ENCODE measurements at places on chromosomes 16 and 17. TPM values are rescaled to one million over a fixed set of nuclear protein-coding genes. Genes with fewer than 3 reads are reported as not detected.

The PLA2G10 gene
- not detected for total RNA-seq

The TNFSF13 gene
- total RNA-seq = 16.9 TPM

The PLCG2 gene
- total RNA-seq = 13.4 TPM

The PRSS27 gene
- total RNA-seq = 0.51 TPM

The NOXO1 gene
- total RNA-seq = not detected

The CES1 gene
- total RNA-seq = 12.1 TPM

The C17orf107 gene
- total RNA-seq = 4.2 TPM

GRCh38 chr16:89013111-89013510, 36.1 kb upstream of the CBFA2T3 start:
- no peak for DNase-seq

GRCh38 chr17:19005789-19006430, 1.3 kb upstream of the FAM83G start:
- no peak for DNase-seq

GRCh38 chr16:82713778-82714177, 87.0 kb downstream of the CDH13 start:
- no peak for DNase-seq

DNA sequence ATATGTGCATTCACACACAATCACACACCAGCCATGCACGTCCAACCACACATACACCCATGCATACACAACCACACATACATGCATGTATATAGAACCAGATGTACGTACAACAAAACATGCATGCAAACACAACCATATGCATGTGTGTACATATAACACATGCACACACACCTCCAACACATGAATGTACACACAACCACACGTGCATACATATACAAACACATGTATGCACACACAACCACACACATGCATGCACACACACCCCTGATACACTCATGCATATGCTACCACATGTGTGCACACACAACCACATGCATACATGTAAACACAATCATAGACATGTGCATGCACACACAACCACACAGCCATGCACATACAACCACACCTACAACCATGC, 52.0 kb upstream of the SDK2 start:
- DNase-seq = no peak

DNA sequence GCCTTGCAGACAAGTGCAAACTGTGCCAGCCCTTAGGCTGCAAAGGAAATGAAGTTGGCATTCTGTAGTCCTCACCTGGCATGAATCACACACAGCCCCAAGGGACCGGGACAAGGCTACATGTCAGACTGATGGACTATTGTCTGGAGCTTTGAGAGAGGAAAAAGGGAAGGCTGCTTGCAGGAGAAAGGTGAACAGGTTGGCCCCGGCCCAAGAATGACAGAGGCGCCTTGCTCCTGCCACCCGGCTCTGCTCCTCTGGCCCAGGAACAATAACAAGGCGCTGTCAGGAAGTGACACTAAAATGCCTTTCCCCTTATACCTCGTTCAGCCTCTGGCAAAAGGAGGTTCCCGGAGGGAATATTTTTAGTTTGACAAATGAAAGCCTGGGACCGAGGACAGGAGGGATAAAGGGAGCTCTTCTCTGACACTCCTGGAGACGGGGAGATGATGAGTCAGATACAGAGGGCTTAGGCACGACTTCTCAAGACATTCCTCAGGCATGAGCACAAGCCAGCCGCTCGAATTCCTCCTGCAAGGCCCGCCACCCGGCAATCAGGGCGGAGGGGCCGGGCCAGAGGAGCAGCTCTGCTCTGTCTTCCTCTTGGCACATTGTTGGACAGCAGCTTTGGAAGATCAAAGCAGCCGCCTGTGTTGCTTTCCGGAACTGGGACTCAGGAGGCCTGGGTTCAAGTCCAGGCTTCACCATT, 105.8 kb downstream of the NOG start:
- DNase-seq = peak; percentile 66

DNA sequence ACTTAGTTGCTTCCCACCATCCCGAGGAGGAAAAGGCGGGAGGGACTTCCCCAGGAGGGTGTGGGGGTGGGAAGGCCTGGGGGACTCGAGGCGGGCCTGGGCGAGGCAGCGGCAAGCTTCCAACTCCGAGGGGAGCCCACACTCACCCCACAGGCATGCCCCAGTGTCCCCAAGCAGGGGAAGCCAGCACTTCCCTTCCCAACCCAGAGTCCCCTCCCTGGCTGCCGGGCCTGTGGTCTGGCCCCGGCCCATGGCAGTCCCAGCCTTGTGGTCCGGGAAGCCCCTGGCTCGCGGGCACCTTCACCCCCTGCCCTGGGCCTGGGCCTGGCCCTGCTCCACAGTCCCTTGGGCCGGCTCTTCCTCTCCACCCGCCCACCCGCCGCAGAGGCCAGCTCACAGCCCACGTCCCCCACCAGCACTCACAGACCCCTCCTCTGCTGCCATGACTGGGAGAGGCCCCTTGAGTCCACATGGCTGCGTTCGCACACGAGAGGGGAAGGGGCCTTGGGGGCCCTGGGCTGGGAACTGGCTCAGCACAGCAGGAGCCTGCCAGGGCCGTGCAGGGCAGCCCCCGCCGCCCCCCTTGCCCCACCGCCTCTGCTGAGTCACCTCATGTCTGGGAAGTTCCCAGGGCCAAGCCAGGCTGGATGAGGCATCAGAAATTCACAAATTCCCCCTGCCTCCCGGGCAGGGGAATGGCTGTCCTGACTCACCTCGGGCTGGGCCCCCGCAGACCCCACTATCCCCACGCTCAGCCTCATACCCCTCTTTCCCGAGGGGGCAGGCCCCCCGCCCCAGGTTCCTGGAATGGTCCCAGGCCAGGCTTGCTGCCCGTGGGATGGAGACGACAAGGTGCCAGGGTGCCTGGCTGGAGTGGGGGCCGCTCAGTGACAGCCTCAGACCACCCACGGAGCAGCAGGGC, 27.8 kb downstream of the BAHCC1 start:
- DNase-seq = peak; percentile 93

- no peak for DNase-seq
Observed at GRCh38 chr16:86480444-86480843, 29.9 kb upstream of the FOXF1 start.

DNA sequence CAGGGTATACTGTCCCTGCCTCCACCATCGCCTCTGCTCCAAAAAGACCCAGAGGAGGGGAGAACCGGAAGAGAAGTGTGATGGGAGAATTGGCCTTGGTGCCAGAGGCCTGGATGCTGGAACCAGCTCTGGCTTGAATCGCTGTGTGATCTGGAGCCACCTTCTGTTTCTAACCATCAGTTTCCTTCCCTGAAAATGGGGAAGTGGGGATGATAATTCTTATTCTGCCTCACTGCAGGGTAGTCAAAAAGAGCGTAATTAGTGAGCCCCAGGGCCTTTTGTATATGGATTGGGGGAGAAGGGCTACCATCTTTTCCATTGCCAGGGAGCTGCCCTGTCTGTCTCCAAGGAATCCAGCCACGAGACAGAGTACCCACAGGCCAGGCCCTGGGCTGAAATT, 52.2 kb downstream of the CCT6B start:
- no peak for DNase-seq

GRCh38 chr17:4293572-4293971, 29.8 kb upstream of the ANKFY1 start:
- no peak for DNase-seq

- no peak for DNase-seq
Observed at GRCh38 chr17:33927732-33928133, 327.4 kb upstream of the CCL2 start.

DNA sequence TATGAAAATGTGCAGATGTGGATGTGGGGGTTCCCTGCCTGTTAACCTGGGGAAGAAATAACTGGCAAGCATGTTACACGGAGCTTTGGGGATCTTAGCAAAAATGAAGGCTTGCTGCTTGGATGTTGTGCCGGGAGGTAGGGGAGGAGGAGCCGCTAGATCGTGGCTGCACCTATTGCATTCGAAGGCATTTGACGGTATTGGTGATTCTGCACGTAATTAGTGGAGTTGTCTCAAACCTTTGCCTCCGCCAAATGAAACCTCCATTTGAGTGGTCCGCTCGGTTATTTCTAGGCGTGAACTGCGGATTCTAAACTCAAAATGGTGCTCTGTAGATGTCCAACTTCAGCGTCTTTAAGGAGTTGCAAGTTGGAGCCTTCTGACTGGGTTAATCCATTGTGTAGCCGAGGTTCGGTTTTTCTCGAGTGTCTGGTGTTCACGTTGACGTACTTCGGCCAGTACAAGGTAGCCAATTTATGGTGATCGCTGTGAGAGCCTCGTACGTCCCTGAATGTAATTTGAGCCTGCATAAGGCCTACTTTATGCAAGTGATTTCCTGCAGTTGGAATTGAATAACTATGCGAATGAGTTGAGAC, 1.5 kb downstream of the TNRC6C start:
- DNase-seq = no peak

DNA sequence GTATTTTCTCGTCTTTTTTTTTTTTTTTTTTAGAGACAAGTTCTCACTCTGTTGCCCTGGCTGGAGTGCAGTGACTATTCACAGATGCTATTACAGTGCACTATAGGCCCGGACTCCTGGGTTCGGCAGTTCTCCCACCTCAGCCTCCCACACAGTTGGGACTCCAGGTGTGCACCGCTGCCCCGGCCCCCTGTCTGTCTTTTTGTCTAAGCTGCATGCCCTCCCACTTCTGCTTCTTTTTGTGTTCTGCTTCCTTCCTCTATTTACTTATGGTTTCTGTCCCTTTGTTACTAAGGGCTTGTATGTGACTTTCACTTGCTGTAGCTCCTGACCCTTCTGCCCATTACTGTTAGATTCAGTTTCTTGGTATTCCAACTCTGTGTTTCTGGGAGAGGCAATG, 20.5 kb downstream of the SLC7A6 start:
- DNase-seq = no peak

DNA sequence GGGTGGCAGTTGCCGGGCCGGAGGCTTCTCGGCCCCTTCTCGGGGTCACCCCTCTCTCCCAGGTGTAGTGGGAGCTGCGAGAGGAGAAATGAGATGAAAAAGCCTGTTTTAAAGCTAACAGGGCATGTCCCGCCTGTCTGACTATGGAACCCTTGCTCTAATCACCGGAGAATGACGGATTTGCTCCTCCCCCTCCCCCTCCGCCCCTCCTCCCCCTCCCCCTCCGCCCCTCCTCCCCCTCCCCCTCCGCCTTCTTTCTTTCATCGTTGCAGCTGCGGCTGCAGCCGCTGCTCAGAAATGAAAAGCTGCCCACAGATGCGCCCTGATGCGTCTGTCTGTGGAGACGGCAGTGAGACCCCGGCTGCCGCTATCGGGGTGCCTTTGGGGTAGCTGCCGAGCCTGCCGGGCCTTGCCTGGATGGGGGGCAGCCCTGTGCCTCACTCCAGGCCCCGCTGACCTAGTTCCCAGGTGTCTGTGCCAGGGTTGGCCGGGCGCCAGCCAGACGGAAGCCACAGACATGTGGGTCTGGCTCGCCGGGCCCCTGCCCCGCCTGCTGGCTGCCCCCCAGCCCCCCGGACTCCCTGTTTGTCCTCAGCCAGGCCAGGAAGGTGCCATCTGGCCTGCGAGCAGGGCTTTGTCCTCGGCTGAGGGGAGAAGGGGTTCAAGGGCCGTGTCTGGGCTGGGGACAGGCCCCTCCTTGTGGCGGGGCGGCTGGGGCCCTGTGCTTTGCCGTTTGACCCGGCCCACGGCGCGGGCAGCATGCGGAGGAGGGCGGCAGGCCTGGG, 37.7 kb downstream of the GINS2 start:
- DNase-seq = no peak

GRCh38 chr16:9657641-9658040, 524.6 kb downstream of the GRIN2A start:
- no peak for DNase-seq

DNA sequence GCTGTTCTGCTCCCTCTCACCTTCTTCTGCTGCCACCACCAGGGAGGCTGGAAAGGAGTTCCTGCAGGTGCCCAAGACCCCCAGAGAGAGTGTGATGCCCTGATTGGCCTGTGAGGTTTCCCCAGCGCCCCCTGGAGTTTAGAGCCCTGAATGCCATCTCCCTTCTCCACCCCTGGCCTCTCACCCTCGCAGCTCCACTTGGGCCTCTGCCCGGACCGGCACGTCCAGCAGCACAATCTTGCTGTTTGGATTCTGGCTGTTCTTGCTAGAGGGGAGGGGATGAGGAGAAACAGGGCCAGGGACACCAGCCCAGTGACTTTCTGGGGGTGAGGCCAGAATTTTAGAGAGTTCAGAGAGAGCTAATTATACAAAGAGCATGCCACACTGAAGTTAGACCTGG, 12.5 kb upstream of the FAM171A2 start:
- DNase-seq = no peak

DNA sequence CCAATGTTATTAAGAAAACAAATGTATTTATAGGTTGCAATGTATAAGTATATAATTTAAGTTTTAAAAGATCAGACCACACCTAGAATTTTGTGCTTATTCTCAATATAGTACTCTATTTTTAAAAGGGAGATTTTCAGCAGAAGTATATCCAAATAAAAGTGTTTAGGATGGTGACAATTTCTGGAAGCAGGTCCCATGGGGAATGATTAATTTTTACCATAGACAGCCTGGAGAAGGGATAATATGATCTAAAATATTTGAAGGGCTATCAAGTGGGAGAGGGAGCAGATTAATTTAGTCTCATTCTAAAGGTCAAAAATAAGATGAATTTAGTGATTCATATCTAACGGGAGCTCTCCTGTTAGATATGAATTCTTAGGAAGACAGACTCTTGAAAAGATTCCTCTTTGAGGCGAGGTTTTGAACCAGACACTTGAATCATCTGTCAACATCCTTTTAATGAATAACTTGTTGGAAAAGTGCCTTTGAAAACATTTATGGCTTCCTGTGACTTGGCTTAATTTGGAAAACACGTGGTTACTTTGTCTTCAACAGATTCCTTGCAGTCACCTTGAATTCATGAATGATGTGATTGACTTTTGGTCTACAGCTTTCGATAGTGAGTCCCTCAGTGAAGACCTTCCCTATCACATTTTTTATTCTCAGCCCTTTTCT, 29.3 kb upstream of the SMIM36 start:
- no peak for DNase-seq

GRCh38 chr17:29012535-29012934, 6.7 kb upstream of the SEZ6 start:
- DNase-seq = no peak

GRCh38 chr16:29990883-29991570, 4.4 kb downstream of the HIRIP3 start:
- no peak for DNase-seq

DNA sequence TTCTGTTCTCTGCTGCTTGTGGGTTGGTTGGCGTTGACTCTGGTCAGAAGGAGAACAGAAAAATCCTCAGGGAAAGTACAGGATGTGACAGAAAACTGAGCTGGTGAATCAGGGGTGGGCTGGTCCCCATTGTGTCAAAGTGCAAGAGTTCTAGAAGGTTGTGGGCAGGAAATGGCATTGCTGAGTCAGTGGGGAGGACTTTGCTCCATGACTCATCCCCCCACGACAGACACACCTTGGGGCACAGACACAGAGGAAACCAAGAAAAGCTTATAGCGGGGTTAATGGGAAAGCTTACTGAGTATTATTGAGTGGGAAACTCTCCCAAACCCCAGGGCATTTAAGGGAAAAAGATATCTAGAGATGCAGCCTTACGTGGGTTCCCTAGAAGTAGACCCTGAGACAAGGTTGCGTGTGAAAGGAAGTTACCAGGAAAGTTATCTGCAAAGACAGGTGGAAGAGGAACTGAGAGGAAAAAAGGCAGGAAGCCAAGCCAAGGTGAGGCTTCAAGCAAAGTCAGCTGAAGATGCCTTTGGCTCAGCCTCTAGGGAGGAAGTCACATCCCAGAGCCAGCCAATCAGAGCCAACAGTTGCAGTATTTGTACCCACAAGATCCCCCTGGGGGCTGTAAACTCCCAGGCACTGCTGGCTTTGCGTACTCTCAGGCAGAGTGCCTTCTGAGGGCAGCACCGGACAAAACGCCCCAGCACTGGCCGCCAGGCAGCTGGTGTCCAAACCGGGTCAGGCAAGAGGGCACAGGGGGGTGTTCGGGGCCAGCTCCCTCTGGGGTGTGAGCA, 86.4 kb downstream of the FOXL1 start:
- no peak for DNase-seq

- peak; percentile 85 for DNase-seq
Observed at GRCh38 chr17:78736526-78737079, 45.5 kb downstream of the CYTH1 start.

All from right atrium auricular region (tissue), 2 donors.